IPS DF 6.9 (cell line): ENCODE measurements at places on chromosomes 13 and 19.
A peak's percentile ranks its signal among the peaks of the same experiment; 100 is the strongest.

GRCh38 chr19:9932835-9933234, 3.5 kb downstream of the OLFM2 start:
- no peak for DNase-seq

GRCh38 chr13:27023385-27024073, 148.1 kb downstream of the USP12 start:
- no peak for DNase-seq

GRCh38 chr19:653425-653824, 9.6 kb downstream of the RNF126 start:
- no peak for DNase-seq

GRCh38 chr19:7870571-7871436, 3.4 kb downstream of the PRR36 start:
- no peak for DNase-seq

- DNase-seq: no peak
Observed at GRCh38 chr13:40874138-40874779, 84.8 kb downstream of the SLC25A15 start.

GRCh38 chr19:31676271-31677004, 327.2 kb upstream of the TSHZ3 start:
- DNase-seq: peak; percentile 25

GRCh38 chr19:12202250-12202649, 39.4 kb downstream of the ZNF136 start:
- DNase-seq: no peak
